Neural crest cell (in vitro differentiated cells): ENCODE measurements at places on chromosomes 5 and 9.

- no peak for DNase-seq
These were observed 521.3 kb downstream of the KCTD16 start for GRCh38 chr5:144691936-144692335.

DNA sequence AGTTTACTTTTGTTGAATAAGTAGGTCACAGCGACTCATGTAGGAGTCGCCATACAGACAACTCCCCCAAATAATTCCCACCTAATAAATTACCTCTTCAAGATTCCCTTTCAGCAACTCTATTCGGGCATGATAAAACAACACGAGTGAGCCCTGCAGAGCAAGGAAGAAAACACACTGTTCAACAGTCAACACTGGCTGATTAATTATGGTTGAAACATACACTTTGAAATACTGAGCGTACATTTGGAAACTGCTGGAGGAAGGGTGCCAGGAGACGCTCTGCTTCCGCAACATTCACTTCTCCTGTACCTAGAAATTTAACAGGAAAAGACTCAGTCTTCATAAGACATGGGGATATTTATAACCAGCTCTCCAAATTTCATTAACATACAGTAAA, 117.5 kb downstream of the TTC39B start:
- no peak for DNase-seq

DNA sequence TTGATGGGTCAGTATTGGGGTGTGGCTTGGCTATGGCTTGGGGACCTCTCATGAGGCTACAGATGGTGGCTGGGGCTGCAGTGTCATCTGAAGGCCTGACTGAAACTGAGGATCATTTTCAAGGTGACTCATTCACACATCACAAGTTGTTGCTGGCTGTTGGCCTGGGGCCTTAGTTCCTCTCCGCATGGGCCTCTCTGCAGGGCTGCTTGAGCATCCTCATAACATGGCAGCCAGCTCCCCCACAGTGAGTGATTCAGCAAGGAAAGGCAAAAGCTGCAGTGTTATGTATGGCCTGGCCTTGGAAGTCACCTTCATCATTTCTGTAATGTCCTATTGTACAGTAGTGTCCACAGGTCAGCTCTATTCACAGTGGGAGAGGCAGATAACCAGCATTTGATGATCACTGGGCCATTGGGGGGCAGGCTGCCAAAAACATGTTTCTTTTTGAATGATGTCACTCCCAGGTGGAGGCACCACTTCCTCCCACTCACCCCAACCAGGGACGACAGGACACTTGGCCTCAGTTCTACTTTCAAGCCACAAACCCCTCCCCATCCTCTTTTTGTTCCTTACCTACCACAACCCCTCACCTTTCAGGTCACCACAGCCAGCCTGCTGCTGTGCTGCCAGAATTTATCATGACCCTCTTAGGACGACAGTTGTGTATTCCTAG, 14.4 kb downstream of the FGD3 start:
- DNase-seq = no peak

- DNase-seq = no peak
These were observed 5.1 kb downstream of the GDNF start for GRCh38 chr5:37834542-37835379.

- no peak for DNase-seq
These were observed 575.0 kb downstream of the CHSY3 start for GRCh38 chr5:130479045-130479804.

DNA sequence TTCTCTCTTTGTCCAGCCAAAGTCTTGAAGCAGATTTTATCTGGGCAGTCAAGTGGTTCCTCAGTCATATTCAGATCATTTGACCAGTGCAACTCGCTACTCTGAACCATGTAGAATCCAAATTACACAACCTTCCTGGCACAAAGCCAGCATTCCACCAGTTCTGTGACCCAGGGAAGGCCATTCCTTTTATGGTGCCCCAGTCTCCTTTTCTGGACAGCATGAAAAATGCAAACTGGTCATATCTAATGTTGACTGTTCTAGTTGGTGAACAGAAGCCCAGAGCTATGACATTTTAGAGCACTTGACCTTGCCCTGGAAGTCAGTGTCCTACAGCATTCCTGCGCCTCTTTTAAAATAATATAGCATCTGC, 364.6 kb downstream of the BRINP1 start:
- no peak for DNase-seq

- no peak for DNase-seq
These were observed 63.8 kb downstream of the ANGPTL2 start for GRCh38 chr9:127058645-127059021.

DNA sequence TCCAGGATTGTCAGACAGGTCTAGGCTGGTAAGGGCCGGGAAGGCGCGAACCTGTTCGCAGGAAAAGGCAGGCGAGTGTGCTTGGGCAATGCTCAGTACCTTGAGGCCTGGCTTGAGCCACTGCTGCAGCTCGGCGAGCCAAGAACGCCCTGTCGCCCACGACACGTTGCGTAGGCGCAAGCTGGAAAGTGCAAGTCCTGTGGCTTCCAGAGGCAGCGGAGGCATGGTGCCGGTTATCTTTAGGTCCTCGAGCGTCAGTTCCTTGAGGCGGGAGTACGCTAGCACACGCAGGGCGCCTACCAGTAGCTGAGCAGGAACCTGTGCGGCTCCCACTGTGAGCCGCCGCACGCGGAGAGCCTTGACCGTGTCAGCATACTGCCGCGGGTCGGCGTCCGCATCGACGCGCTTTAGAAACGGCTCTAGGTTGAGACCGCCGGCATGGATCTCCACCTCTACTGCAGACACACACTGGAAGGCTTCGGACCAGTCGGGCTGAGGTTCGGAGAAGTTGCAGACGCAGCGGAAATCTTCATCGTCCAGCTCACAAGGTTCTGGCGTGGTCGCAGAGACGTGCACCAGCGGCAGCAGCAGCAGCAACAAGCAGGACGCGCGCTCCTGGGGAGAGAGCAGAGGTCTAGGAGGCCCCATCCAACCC, 482 bp downstream of the CD14 start:
- no peak for DNase-seq

DNA sequence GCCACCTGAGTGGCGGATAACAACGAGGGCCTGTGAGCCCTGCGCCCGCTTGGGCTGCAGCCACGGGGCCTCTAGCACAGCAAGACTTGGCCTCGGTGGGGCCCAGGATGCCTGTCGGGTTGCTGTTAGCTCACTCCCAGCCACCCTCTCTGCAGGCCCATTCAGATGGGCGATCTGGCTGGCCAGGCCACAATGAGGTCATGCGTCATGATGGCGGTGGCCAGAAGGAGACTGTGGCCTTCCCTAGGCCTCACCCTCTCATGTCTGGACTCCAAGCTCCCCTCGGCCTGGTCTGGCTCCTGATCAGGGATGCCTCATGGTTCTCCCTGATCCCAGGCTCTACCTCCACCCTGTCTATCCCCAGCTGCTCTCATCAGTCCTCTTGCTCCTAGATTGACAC, 19.0 kb upstream of the TCOF1 start:
- no peak for DNase-seq

- DNase-seq = no peak
These were observed 226.5 kb upstream of the MAP3K1 start for GRCh38 chr5:56588636-56589480.
